ENCODE measurements at places on chromosomes 4 and X.

GRCh38 chr4:106478152-106478551, 109.6 kb upstream of the GIMD1 start:
- DNase-seq = no peak

- no peak for DNase-seq
These were observed 28.6 kb upstream of the ZCCHC4 start for GRCh38 chr4:25283948-25284347.

GRCh38 chr4:153509724-153510123, 43.6 kb downstream of the TMEM131L start:
- DNase-seq = no peak

GRCh38 chr4:6873291-6873690, 36.3 kb upstream of the TBC1D14 start:
- DNase-seq = peak; percentile 34

DNA sequence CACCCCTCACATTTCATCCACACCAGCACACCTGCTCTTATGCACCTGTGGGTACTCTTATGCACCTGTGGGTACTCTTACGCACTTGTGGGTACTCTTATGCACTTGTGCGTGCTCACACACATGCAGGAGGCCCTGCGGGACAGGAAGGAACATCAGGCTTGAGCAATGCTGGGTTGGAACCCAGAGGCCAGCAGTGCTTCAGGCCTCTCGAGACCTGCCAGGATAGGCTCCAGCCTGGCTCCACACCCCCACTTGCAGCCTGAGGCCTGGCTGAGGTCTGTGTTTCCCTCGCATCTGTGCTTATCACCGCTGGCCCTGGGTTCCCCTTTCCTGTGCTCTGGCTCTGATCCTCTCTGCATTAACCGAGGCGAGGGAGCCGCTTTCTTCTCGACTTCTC, 34.7 kb downstream of the SORCS2 start:
- no peak for DNase-seq

DNA sequence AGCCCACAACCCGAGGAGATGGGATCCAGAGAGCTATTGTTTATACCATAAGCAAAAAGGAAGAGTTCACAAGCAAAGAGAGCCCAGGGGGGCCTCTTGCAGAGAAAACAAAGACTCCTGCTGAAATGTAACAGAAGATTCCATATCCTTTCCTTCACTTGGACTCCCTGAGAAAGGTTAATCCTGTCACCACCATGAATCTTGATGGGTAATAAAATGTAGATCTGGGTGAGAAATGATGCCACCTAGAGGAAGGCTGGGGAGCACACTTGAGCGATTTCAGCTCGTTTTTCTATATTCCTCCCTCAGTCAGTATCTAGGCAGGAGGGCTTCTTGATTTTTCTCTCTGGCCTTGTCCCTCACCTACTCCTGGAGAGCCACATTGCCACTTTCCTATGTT, 10.2 kb upstream of the KCNE5 start:
- DNase-seq = peak; percentile 33

GRCh38 chr4:118335324-118335723, 17.5 kb downstream of the PRSS12 start:
- DNase-seq = peak; percentile 36

- DNase-seq = peak; percentile 77
These were observed 44.4 kb downstream of the METTL14 start for GRCh38 chr4:118729287-118730286.

DNA sequence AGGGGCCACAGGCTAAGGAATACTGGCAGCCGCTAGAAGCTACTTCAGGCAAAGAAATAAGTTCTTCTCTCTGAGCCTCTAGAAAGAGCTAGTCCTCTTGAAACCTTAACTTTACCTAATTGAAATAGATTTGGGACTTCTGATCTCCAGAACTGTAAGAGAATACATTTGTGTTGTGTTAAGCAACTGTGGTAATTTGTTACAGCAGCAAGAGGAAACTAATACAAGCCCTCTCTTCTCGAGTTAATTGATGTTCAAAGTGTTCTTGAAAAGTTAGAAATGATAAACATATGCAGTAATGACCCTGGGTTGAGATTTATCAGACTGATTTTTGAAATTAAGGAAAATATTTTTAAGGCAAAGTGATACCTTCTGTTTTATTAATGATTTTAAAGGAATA, 172.8 kb downstream of the ANTXR2 start:
- no peak for DNase-seq

- DNase-seq = peak; percentile 1
These were observed 146.8 kb upstream of the IL1RAPL2 start for GRCh38 chrX:104419211-104419610.

DNA sequence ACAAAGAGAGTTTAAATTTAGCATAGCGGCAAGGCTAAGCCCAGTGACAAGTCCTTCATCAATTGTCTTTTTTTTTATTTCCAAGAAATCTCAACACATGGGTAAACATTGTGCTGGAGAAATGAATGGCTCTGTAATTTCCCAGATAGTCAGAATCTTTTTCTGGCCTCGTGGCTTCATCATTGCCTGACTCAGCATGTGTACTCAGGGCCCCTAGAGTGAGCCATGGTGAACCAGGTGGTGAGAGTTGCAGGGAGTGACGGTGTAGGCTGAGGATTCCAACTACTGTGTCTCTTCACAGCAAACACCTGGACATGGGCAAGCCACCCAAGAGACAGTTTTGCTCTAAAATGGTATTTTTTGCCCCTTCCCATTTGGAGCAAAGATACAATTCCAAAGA, 43.1 kb upstream of the UCP1 start:
- peak; percentile 27 for DNase-seq

- DNase-seq = no peak
These were observed 1500.0 kb downstream of the STIM2 start for GRCh38 chr4:28360681-28361080.

- peak; percentile 55 for DNase-seq
These were observed 174.8 kb upstream of the GLRA2 start for GRCh38 chrX:14354521-14354920.

GRCh38 chrX:51891821-51892551, 1.4 kb upstream of the MAGED1 start:
- DNase-seq = peak; percentile 83

GRCh38 chr4:13783800-13784411, 156.4 kb upstream of the BOD1L1 start:
- DNase-seq = no peak

- no peak for DNase-seq
These were observed 157.1 kb downstream of the PDGFRA start for GRCh38 chr4:54386042-54386669.

DNA sequence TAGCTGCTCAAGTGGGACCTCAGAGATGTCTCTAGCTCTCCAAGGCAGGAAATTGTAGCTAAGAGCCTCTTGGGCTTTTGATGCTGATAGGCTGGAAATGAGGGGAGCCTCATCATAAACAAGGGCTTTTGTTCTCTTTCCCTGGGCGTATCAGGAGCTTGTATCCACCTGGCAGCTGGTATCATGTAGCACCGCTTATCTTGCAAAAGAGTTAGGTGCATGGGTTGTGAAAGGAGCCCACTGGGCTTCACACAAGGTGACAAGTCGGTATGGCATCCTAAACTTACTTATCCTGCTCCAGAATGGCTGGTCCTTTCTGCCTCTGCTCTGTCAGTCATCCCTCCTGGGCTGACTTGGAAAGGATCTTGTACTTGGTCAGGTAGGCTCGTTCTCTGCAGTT, 565.8 kb downstream of the GRXCR1 start:
- no peak for DNase-seq

- DNase-seq = peak; percentile 35
These were observed 60.8 kb upstream of the ESX1 start for GRCh38 chrX:104315555-104315954.

- peak; percentile 71 for DNase-seq
These were observed 489.1 kb upstream of the INTU start for GRCh38 chr4:127143460-127144195.

- DNase-seq = no peak
These were observed 211.1 kb downstream of the ADAMTS3 start for GRCh38 chr4:72357908-72358307.

All from cardiac fibroblast (primary cell).